Right hindlimb (tissue), 1 donor: ENCODE measurements at places on chromosomes 3 and 15.

DNA sequence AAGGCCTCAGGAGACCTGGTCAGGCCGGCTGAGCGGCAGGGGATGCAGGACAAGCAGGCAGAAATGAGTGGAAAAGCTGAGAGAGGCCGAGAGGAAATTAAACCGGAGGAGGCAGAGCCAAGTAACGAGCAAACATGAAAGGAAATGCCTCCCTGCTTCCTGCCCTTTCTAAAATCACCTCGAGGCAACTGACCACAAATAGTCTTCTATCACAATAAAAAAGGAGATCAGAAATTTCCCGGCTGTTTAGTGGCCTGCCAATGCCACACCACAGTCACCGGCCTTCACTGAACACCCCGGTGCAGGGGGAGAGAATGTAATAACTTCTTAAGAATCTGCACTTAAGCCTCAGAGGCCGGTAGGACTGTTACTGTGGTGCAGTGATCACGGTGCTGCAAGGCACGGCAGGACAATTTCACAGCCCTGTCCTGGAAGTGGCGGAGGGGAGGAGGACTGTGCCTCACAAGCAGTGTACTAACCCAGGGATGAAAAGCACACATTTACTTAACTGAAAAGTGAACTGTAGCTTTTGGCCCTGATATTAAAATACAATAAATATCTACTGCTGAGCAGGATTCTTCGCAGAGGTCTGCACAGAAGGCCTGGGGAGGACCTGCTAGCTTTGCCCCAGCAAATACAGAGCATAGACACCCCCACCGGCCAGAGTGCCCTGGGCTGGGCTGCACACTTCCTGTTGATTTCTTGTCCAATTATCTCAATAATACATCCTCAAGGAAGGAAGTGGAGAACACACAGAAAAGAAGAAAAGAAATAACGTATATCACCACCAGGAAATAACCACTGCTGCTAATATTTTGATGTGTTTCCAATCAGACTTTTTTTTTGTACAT is 183.5 kb upstream of the NSMCE3 start:
- no peak for DNase-seq

DNA sequence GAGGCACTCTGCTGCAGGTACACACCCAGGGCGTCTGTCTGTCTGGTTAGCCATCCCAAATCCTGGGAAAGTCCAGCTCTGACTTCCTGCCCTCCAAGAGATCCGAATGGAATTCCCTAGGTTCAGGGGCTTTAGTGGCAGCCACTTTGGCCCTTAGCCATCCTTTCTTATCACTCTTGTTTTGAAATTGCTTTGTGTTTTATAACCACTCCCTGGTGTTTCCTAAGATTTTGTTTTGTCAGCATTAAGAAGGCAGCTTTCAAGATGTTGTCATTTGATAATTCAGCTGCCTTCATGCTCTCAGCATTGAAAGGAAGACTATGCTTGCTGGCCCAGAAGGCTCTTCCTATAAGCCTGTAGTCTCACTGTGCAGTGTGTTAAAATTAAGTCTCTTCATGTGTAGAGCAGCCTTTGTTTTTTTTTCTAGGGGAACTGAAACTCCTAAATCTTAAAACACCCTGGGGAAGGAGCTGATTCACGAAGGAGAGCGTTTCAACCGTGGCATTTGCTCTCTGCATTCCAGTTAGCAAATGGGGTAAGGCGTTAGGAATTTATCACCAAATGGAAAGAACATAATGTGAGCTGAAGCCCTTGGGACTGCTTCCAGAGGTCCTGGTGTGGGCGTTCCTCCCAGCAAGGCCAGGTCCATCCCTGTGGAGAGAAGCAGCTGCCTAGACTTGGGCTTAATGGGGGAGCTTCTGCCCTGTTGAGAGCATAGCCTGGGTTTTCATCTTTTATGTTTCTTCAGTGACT is 14.2 kb upstream of the CLEC3B start:
- DNase-seq, result peak; percentile 64

DNA sequence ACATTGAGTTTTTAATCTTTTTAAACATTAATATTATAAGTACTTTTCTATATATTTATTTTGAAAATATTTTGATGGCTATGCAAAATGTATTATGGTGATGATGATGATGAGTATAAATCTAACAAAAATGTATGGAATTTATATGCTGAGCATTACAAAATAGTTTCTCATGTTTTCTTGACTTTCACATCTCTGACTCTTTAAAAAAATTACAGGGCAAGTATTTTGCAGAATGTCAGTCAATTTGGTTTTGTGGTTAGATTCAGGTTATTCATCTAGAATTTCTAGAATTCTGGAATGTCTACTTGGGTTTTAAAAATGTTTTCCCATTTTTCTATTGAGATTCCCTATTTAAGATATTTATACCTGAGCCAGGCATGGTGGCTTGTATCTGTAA is 41.7 kb upstream of the ANP32A start:
- DNase-seq, result no peak

- no peak for DNase-seq
Observed at GRCh38 chr15:62439543-62440016, 274.5 kb upstream of the C2CD4B start.

DNA sequence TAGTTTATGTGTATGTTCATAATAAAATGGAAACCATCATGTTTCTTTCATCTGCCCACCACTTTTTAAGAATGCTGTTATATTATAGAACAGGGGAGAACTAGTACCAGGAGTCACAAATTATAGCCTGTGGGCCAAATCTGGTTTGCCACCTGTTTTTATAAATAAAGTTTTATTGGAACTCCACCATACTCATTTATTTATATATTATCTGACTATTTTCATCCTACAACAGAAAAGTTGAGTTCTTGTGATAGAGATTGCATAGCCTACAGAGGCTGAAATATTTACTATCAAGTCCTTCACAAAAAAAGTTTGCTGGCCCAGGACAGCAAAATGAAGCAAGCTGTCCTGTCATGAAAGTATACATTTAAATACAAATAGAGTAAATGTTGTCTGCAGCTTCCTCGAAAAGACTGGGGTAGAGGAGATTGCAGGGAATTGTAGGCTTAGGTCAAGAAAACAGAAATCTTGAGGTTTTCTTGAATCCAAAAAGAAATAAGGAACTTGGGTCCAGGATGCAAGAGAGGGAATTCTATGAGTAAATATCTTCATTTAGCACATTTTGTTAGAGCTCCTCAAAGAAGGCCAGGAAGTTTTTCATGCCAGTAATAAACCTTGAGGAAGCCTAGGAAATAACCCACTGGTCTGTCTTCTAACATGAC is 41.1 kb downstream of the FILIP1L start:
- no peak for DNase-seq

GRCh38 chr3:148026009-148026588 is 616.9 kb downstream of the ZIC1 start:
- DNase-seq, result no peak
